Naive B cell (primary cell): ENCODE measurements at places on chromosomes 3 and 15. TPM values are rescaled to one million over a fixed set of nuclear protein-coding genes. Genes with fewer than 3 reads are reported as not detected.
A peak's percentile ranks its signal among the peaks of the same experiment; 100 is the strongest.

DNA sequence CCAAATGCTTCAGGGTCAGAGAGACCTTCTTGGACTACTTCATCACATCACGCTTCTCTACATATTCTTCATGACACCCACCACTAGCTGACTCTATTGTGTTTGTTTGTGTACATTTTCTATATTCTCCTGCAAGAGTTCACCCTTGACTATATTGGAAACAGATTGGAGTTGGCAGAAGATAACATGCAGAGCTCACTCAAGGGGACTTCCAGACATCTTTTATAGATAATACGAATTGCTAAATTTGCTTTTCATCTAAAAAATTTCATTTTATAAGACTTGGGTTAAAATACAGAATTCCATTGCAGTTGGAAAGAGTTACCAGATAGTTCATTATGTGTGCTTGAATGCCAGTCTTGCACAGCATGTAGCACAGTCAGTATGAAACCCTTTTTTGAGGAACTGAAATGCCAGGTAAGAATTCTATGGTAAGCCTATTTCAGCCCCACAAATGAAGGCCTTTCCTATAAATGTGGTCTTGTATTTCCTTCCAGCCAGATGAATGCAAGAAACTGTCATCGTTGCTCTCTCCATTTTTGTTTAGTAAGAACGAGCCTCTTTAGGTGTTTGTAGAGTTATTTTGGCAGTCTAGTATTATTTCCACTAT, 177.6 kb downstream of the GHSR start:
- no peak for DNase-seq

The ZNF385D gene
- polyA plus RNA-seq, result 0.98 TPM

The NRG4 gene
- polyA plus RNA-seq, result not detected

DNA sequence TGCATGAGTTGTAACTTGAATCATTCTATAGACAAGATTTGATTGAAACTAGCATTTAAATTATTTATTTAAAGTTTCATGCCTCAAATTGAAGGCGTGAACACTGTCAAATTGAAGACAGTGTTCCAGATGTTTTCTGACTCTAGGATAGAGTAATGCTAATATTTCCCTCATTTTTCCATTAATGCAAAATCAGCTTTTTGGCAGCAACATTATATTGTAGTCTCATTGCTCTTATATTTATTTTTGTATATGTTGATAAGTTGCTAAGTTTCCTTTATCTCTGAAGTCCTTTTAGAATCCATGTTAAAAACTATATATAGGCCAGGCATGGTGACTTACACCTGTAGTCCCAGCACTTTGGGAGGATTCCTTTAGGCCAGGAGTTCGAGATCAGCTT, 4.8 kb downstream of the FANCI start:
- DNase-seq, result no peak

GRCh38 chr3:133532951-133533350, 40.5 kb upstream of the CDV3 start:
- no peak for DNase-seq

The CPNE4 gene
- not detected for polyA plus RNA-seq

The PPP1R14D gene
- polyA plus RNA-seq, result not detected

The MORF4L1 gene
- polyA plus RNA-seq, result 213 TPM

DNA sequence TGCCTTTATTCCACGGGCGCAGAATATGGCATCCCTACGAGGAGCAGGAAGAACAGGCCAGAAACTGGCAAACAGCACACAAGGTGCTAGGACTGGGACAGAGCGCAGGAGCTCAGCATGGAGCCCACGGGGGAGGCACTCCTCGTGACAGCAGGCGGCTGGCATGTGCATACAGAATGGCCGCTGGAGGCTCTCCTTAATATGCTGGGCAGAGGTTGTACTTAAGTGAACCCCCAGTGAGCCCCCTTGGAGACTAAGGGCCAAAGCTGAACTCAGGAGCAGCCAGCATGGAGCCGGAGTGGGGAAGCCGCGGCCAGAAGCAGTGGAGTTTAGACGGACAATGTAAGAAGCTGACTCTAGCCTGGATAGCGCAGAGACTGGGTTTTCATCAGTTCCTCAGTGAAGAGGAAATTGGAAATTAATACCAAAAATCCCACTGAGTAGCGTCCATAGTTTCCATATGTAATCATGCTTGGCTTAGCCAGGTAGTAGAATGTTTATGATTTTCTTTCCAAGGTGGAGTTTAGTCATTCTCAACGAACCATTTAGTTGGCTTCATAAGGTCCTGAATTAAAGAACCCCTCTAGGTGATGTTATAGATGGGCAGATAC, 69.4 kb downstream of the EPHB3 start:
- DNase-seq, result no peak

GRCh38 chr15:68057758-68058157, 3.6 kb downstream of the PIAS1 start:
- DNase-seq, result no peak

- DNase-seq, result peak; percentile 78
Observed at GRCh38 chr15:74782259-74783071, 585 bp downstream of the CSK start.

DNA sequence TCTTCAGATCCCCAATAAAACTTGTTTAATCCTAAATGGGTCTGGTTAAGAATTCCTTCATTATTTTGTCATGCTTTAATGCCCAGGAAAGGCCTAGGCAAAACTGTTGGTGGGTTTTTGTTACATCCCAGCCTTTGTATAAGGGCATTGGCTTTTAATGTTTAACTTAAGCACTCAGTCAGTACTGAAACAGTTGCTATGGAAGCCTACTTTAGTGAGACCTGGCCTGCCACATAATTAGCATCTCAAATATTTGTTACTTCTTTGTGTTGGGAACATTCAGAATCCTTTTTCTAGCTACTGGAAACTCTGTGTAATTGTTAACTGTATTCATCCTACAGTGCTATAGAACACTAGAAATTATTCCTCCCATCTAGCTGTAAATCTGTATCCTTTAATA, 369.6 kb upstream of the ATP10A start:
- DNase-seq, result no peak

The CAMK2N2 gene
- polyA plus RNA-seq, result not detected

- DNase-seq, result no peak
Observed at GRCh38 chr3:62236016-62236415, 137.3 kb downstream of the FEZF2 start.

- DNase-seq, result peak; percentile 27
Observed at GRCh38 chr3:47578119-47578632, 489 bp downstream of the CSPG5 start.

GRCh38 chr3:175655351-175655750, 796.2 kb downstream of the NAALADL2 start:
- DNase-seq, result no peak

- no peak for DNase-seq
Observed at GRCh38 chr3:67715971-67716370, 61.6 kb upstream of the SUCLG2 start.

- no peak for DNase-seq
Observed at GRCh38 chr3:159982442-159982974, 6.1 kb upstream of the IL12A start.

GRCh38 chr15:90035095-90035839, 34.1 kb downstream of the ZNF710 start:
- DNase-seq, result no peak

DNA sequence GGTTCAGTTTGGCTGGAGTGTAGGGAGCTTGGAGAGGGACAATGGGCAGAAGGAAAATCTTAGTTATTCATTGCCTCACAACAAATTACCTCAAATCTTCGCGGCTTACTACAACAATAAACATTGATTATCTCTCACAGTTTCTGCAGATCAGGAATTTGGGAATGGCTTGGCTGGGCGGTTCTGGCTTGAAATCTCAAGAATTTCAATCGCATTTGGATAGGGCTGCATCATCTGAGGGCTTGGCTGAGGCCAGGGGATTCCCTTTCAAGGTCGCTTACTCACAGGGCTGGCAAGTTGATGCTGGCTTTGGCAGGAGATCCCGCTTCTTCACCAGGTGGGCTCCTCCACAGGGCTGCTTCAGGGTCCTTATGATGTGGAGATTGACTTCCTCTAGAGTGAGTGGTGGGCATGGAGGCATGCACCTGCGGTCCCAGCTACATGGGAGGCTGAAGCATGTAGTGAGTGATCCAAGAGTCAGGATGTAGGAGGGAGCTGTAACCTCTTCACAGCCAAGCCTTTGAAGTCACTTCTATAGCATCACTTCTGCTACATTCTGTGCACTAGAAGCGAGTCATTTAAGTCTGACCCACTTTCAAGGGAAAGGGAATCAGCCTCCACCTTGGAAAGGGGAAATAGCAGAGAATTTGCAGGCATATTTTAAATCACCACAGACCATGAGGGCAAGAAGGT, 63.1 kb downstream of the CDC25A start:
- no peak for DNase-seq

The SLC28A2 gene
- polyA plus RNA-seq, result not detected

The PRTG gene
- polyA plus RNA-seq, result not detected

GRCh38 chr15:64583519-64583918, 123.1 kb downstream of the ZNF609 start:
- DNase-seq, result no peak

The KBTBD13 gene
- polyA plus RNA-seq, result not detected

DNA sequence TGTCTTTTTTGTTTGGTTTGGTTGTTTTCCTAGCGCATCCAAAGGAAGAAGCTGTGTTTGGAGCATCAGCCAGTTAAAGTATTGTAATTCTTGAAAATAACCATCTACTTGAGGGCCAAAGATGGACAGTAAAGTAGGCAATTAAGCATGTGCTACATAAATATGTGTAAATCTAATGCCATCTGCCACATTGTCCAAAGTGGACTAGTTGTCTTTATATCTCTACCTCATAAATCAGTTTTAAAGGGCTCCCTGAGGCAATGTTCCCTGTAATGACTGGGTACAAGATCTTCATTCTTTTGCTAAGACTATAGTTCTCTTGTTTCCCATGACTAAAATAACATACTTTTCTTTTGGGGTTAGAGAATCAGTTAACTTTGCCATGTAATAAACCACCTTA, 460.0 kb upstream of the RARB start:
- DNase-seq, result no peak

The CCR5 gene
- polyA plus RNA-seq, result not detected

GRCh38 chr3:179898024-179898423, 138.7 kb downstream of the PEX5L start:
- DNase-seq, result no peak

- no peak for DNase-seq
Observed at GRCh38 chr15:67735896-67736295, 89.4 kb upstream of the SKOR1 start.

The ACAN gene
- polyA plus RNA-seq, result not detected

GRCh38 chr3:65914740-65915367, 123.9 kb downstream of the MAGI1 start:
- no peak for DNase-seq

DNA sequence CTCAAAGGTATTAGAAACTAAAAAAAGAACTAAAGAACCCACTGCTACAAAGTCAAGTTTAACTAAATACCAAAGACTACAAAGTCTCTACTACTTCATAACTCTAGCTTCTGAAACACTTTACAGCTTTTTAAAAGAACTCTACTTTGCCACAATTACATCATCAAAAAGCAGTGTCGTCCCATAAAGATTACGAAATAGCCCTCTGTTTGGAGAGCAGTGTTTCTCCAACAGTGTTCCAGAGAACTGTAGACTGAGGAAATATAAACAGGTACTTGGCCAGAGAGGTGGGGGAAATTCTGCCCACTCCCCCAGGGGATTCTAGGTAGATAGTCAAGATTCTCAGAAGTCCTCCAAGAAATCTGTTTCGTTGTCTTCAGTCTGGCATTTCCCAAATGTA, 225.6 kb downstream of the PDZRN3 start:
- DNase-seq, result no peak

DNA sequence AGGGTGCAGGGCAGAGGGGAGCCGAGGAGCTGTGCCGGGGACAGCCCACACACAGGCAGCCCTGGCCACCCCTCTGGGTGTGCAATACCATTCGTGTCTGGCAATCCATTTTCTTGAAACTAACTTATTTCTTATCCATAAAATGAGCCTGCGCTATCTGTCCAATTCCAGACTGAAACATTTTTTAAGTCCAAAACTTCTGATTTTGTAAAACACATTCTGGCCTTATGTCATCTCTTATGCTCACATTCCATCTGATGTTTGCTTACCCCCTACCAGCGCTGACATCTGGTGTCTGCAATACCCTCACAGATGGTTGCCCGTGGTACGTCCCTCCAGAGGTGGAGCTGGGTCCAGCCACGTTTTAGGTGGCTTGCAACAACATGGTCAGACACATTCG, 31.8 kb downstream of the PCSK6 start:
- no peak for DNase-seq

DNA sequence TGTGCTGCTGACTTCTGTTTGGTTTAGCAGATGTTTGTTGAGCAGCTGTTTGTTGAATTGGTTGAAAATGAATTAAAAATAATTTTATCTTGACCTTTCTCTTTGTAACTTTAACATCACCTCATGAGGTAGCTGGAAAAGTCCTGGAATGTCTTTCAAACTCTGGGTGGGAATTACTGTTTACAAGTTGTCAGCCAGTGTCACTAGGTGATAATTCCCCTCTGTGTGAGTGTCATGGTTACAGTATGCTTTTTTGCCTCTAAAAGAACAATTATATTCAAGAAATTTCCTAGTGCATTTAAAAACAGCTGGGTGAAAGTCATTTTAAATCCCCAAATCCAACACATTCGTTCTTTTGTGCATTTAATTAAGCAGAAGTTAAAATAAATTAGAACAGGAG, 113.2 kb downstream of the PTPRG start:
- no peak for DNase-seq
